ENCODE measurements at places on chromosomes 12 and 14.

DNA sequence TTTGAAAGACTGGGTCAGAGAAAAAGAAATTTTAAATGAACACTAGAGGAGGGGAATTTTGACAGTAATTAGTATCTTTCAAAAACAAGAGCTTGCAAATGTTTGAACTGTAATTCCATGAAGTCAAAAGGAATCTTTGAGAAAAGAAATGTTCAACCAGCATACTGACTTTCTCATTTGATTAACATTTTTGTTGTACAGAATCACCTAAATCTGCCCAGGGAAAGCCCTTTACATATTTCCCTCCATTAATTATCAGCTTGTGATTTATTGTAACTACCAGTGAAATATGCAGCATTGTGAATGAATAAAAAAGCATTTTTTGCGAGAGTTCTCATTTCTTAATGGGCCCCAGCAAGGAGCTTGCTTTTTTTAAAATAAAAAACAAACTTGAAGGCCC, 61.2 kb upstream of the CCDC91 start:
- no peak for DNase-seq

DNA sequence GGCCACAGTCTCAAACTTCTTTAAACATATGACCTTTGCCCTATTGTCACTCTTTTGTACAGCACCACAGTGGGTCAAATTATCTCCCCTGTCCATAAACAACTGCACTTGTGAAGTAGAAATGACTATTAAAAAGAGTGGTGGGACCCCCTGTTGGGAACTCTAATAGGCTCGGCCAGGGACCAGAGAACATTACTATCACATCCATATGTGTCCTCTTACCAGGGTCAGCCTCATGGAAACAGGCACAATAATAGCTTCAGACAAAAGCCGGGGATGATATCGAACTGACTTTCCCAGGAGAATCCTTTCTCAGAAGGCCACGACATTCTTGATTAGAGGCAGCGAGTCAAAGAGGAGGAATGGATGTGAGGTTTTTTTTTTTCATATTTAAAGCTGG, 96.6 kb downstream of the NKX2-1 start:
- no peak for DNase-seq

DNA sequence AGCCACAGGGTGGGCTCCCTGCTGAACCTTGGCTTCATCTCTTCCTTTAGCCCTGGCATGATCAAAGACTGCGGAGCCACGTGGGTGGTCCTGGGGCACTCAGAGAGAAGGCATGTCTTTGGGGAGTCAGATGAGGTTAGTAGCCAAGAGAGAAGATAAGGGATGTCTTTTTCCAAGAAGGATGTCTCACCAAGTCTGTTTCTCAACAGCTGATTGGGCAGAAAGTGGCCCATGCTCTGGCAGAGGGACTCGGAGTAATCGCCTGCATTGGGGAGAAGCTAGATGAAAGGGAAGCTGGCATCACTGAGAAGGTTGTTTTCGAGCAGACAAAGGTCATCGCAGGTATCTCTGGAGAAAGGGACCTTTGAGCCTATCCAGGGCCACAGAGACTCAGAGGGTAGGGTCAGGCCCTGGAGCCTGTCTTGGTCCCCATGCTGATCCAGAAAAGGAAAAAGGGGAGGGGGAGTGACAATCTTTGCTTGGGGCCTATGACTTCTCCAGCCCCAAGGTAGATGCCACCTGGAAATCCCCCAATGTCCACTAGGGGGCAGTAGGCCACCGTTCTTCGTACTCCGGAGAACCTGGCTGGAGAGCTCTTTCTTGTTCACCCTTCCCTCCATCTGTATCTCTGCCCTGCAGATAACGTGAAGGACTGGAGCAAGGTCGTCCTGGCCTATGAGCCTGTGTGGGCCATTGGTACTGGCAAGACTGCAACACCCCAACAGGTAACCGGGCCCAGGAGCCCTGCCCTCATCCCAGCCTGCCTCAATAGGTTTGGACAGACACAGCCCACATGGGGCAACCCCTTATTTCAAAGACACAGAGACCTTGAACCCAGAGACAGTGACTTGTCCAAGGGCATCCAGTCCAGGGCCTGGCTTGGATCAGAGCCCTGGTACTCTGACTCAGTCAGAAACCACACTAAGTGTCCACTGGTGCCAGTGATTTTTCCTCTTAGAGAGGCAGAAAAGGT, 2.0 kb downstream of the TPI1 start:
- DNase-seq = peak; percentile 89

DNA sequence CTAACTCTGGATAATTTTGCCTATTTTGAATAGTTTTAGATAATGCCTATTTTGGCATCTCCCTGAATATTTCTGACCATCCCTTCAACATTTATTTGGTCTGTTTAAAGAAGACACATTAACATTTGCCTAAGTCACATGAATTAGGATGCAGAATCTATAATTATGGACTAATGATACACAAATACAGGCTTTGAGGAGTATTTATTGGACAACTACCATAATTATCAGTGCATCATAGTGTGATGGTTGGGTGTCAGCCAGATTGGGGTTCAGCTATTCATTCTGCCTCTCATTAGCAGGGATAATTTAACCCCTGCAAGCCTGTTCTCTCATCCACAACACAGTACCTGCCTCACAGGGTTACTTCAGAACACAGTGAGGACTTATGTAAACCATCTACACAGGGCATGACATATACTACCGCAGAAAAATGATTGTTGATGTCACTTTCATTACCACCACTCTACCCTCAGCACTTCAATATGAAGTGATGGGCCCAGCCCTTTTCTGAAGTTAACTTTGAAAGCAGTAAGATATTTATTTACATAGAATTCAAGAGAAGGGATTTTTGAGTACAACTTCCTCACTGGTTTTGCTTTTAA, 14.4 kb downstream of the PRKCH start:
- no peak for DNase-seq

DNA sequence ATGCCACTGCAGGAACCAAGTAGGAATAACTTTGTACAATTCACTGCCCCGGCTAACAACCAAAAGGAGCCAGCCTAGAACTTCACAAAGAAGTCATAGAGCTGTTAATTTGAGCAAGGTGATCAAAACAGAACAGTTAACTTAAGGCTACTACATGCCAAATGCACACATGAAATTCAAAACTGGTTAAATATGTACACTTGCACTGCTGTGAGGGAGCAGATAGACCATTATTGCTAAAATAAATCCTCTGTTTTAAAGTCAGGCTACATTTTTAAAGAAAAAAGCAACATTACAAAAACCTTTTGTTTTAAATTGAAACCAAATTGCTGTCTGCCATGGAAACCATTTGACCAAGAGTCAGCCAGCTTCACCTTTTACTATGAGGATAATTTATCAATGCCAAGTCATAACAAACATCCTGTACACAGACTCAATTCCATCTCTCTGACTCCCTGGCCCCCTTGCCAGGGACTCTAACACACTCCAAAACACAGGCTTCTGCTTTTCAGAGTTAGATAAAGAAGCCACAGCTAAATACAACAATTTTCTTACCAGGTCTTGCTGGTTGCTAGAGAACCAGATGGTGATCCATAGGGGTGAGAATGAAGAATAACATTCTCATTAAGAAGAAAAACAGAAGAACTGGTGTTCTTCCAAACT, 84.0 kb downstream of the LRP6 start:
- no peak for DNase-seq

- no peak for DNase-seq
Measured at GRCh38 chr14:103548463-103549351, 13.8 kb downstream of the BAG5 start.

DNA sequence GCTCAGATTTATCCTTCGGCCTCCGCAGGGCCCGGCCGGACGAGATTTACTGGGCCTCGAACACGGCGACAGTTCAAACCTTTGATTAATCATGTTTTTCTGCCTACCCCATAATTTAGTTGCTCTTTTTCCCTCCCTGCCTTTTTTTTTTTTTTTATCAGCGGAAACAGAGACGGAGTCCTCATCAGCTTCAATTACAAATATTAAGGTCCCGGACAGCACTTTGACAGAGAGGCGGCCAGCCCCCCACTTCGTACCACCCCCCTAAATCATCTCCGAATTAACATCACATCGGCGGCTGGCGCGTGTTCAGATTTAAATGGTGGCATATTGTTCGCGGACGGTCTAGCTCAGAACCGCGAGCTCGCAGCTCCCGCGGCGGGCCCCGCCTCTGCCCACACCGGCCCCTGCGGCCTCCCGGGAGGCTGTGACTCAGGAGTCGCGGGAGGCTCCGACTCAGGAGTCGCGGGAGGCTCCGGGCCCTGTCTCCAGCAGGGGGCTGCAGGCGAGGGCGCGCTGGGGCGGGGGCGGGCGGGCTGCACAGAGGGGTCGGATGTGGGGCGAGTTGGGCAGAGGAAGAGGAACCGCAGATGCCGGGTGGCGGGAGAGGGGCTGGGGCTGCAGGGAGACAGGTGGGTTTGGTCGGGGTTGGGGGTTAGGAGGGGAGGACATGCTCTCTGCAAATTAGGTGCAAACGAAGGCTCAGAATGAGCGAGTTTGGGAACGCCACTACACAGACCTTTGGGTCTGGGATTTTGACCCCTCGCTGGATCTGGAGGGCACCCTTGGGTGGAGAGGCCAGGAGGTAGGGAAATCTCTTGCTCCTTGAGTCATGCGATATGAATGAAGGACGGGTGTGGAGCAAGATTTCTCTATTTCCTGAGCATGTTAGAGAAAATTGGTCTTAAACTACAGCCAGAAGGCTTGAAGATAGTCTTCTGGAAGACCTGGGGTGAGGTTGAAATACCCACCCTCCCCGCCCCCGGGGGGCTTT, 19.6 kb upstream of the ATP5MC2 start:
- peak; percentile 49 for DNase-seq

- DNase-seq = no peak
Measured at GRCh38 chr12:47193066-47193465, 113.3 kb upstream of the AMIGO2 start.

GRCh38 chr12:82857276-82857675, 170.6 kb downstream of the TMTC2 start:
- no peak for DNase-seq

DNA sequence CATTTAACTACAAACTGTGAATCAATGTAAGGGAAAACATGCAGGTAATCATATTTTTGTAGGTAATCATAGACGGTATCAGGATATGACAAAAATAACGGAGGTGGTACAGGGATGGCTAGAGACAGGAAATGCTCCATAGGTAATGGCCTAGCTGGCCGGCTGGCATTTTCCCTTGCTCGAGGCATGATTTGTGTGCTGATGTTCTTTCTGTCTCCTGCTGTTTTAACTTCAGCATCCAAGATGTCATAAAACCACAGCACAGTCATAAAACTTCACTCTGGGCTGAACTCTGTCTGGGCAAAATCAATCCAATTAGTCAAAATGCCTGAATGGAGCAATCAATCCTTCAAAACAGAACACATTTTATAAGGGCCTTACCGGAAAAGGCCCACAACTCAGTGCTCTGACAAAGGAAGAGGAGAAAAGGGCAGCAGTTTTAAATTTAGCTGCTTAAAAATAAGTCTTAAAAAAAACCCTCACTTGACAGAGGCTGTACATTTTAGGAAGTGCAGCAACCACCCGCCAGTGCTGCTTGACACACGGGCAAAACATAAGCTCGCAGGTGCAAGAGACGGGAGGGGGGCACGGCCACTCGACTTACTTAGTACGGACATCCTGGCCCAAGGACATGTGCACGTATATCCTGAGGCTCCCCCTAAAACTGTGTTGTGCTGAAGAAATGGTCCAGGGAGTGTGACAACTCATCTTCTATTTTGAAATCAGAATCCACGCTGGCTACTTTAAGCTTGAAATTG, 40.5 kb upstream of the GPR68 start:
- DNase-seq = no peak

- no peak for DNase-seq
Measured at GRCh38 chr12:60803147-60803546, 1207.3 kb downstream of the SLC16A7 start.

- peak; percentile 40 for DNase-seq
Measured at GRCh38 chr14:72155379-72155993, 223.3 kb downstream of the RGS6 start.

DNA sequence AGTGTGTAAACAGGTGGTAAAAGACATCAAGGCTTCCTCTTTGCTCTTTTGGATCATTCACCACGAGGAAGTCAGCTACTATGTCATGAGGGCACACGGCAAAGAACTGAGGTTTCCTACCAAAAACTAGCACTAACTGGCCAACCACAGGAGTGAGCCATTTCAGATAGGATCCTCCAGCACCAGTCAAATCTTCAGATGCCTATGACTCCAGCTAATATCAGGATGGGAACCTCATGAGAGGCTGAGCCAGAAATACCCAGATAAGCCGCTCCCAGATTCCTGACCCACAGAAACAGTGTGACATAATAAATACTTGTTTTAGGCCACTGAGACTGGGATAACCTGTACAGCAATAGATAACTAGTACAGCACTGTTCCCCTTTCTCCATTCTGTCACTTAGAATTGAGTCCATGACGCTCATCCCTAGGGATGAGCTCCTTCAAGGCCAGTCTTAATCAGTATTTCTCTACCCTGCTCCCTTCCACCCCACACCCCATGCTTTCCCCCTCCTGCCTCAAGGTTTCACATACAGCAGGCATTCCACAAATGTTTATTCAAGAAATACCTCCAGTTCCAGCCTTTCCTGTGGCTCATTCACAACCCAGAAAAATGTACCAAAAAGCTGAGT, 68.4 kb downstream of the PPM1H start:
- peak; percentile 64 for DNase-seq

GRCh38 chr12:96981911-96982310, 74.9 kb downstream of the NEDD1 start:
- DNase-seq = no peak
